ENCODE measurements at places on chromosomes 11 and 22.

- peak; percentile 62 for DNase-seq
Observed at GRCh38 chr11:67366961-67367760, 6.2 kb downstream of the CLCF1 start.

DNA sequence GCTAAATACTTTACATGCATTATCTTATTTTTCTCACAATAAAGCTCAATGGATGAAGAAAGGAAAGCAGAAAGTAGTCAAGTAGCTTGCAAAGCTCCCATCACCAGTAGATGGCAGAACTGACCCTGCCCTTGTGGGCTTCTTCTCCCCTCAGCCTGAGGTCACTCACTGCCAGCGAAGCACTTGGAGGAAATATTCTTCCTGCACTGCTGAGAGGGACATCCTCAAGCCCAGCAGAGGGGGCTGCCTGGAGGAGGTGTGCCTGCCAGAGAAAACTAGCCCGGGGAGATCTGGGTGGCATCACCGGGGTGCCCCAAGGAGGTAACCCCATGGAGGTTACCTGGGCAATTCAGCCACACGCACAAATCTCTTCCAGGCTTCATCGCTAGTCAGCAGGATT, 6.6 kb downstream of the APOL4 start:
- peak; percentile 65 for DNase-seq

DNA sequence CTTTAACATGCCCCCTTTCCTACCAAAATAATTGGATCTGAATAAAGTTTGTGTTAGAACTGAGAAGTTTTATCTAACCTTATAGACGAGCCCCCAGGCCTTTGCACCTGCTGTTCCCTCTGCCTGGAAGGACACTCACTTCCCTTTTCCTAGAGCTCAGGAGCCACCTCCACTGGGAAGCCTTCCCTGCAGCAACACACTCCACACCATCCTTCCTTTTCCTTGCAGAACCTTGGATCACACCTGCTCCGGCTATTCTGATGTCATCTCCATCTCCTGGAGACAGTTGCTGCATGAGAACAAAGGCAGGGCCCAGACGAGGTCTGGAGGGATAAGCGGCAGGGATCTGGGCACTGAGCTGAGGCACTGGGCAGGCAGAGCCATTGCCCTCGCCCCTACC, 22.6 kb upstream of the MYOD1 start:
- no peak for DNase-seq

DNA sequence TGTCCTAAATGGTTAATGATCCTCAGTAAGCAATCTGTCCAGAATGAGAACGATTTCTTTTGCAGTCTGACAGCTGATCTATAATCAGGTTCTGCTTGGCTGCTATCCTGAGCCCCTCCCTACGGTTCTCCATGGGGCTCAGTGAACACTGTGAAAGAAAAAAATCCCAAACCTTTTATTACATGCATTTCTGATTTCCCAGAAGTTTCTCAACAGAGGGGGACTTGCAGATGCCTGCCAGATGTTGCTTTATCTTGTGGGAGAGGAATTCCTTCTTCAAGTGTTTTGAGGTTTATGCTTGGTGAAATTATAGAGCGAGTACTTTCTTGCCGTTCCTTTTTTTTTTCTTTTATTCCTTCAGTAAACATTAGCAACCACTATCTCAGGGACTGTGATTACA, 531.9 kb upstream of the ISX start:
- no peak for DNase-seq

- DNase-seq = no peak
Observed at GRCh38 chr11:20203831-20204230, 43.6 kb upstream of the DBX1 start.

DNA sequence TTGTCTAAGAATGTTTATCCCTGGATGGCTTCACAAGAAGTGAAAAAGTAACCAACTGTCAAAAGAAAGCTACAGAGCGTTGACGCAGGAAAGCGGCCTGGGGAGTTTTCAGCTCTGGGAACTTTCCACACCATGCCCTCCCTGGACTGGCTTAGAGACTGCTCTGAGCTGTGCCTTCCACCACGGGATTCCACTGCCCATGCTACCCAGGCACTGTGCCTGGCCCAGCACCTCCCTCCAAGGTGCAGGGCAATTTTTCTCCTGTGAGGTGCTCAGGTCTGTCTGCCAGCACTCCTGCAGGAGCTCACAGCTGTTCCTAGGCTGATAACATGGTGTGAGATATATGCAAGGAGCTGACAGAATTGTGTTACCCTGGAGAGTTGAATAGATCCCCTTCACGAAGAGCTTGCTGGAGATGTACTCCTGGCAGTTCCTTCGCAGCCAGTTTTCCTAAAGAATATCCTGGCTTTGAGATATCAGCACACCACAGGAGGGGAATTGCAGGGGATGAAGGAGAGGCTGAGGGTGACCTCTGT, 258.3 kb upstream of the B3GAT1 start:
- DNase-seq = no peak

GRCh38 chr22:49971232-49972162, 10.9 kb downstream of the PIM3 start:
- DNase-seq = peak; percentile 24

DNA sequence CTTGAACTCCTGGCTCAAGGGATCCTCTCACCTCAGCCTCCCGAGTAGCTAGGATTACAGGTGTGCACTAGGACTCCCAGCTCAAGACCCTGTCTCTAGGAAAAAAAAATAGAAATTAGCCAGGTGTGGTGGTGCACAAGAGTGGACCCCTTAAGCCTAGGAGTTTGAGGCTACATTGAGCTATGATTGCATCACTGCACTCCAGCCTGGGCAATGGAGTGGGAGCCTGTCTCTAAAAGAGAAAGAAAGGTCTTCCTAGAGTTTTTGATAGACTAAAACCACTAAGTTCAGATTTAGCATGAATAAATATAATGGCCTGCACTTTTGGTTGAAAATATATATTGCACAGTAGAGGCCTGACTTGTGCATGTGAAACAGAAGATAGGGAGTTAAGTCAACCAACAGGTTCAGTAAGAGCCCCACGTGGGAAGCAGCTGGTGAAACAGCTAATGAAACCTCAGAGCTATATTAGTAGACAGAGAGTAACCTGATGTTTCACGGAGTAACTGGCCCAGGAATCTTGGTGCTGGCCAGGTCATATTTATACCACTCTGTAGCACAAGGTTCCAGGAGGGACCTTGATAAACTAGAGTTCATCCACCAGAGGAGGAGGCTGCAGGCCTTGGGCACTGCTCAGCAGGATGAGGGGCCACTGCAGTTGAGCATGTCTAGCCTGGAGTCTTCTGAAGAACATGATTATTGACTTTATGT, 4.6 kb upstream of the MICAL3 start:
- DNase-seq = no peak

DNA sequence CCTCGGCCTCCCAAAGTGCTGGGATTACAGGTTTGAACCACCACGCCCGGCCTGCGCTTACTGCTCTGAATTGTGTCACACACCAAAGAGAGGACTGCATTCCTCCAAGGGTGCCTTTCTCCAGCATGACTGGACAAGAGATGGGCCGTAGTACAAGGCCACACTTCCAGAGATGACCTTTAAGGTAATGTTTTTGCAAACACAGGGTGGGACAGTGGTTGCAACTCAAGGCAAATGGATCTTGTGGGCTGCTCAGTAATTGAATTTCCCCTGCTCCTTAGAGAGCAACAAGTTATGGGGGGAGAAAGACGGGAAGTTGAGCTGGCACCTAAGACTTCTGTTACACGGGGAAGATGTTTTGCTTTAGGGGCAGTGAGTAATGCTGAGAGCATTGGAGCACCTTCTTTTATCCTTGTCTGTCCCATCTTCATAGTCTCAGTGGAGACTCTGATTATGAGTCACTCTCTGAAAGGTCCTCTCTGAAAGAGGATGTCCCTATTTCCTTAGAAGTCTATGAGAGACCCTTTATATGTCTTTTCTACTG, 66.3 kb downstream of the C11orf91 start:
- DNase-seq = no peak

- DNase-seq = no peak
Observed at GRCh38 chr22:22164541-22165272, 79.9 kb upstream of the VPREB1 start.

DNA sequence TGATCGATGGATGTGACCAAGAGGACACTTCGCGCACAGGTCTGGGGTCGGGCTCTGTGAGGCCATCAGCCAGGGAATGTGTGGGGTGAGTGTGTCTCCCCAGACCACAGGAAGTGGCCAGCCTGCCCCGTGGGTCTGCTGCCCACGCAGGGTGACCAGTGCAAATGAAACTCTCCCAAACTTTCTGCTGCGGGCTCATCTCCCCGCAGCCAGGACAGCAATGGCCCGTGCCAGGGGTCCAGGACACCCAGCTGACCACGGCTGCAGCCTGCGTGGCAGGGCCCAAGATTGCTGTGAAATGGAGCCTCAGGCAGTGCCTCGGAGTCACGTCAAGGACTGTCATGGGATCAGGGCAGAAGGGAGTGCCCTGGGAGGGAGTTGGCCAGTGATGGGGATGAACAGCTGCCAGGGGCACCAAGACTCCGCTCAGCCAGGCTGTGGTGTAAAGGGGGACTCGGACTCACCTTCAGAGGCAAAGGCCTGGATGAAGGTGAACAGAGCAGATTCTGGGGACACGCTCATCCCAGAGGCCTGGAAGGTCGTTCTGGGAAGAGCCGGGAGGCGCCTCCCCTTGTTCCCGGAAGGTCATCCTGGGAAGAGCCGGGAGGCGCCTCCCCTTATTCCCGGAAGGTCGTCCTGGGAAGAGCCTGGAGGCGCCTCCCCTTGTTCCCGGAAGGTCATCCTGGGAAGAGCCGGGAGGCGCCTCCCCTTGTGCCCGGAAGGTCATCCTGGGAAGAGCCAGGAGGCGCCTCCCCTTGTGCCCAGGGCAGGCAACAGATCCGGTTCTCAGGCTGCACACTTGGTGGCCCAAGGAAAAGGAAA, 252.6 kb downstream of the BRD1 start:
- no peak for DNase-seq

- DNase-seq = no peak
Observed at GRCh38 chr22:29979777-29980321, 96.9 kb downstream of the MTMR3 start.

GRCh38 chr22:20141186-20142077, 9.4 kb downstream of the CCDC188 start:
- no peak for DNase-seq

DNA sequence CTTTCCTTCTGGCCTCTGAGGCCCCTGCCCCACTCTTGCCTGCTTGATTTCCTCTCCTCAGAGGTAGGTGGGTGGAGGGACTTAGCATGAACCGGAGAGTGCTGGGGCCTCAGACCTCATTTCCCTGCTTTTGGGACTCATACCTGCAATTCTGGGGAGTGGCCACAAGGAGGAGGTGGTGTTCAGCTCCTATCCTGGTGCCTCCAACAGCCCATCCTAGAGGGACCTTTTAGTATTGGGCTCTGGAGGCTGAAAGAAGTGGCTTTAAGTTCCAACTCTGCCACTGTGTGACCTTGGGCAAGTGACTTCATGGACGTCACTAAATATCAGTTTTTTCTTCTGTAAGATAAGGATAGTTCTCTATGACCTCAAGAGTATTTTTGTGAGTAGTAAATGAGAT, 98.6 kb downstream of the KIAA1671 start:
- DNase-seq = no peak

GRCh38 chr22:23220485-23221350, 40.4 kb downstream of the BCR start:
- peak; percentile 74 for DNase-seq

DNA sequence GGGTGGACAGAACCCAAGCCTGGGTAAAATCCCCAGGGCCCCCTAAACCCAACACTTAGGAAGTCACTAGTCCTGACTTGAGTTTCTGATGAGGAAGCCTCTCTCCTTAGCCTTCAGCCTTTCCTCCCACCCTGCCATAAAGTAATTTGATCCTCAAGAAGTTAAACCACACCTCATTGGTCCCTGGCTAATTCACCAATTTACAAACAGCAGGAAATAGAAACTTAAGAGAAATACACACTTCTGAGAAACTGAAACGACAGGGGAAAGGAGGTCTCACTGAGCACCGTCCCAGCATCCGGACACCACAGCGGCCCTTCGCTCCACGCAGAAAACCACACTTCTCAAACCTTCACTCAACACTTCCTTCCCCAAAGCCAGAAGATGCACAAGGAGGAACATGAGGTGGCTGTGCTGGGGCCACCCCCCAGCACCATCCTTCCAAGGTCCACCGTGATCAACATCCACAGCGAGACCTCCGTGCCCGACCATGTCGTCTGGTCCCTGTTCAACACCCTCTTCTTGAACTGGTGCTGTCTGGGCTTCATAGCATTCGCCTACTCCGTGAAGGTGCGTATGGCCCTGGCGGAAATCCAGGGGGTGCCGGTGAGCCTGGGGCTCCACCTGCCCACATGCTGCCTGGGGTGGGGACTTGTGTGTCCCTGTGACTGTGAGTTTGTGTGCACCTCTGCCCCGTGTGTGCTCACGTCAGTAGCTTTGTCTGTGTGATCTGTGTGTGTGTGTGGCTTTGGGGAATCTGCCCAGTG, at the start of gene IFITM1:
TSS of gene IFITM1 (plus strand) at position 254 of the 767 bp plus-strand sequence. CDS start at position 385, 131 bp downstream.
- peak; percentile 68 for DNase-seq

GRCh38 chr11:62103986-62104385, 19.8 kb upstream of the INCENP start:
- no peak for DNase-seq

- DNase-seq = peak; percentile 70
Observed at GRCh38 chr11:32052215-32052614, 38.7 kb upstream of the RCN1 start.

GRCh38 chr22:39429186-39429585, 27.6 kb upstream of the MGAT3 start:
- no peak for DNase-seq

GRCh38 chr22:43838571-43839307, 23.6 kb downstream of the SULT4A1 start:
- no peak for DNase-seq

DNA sequence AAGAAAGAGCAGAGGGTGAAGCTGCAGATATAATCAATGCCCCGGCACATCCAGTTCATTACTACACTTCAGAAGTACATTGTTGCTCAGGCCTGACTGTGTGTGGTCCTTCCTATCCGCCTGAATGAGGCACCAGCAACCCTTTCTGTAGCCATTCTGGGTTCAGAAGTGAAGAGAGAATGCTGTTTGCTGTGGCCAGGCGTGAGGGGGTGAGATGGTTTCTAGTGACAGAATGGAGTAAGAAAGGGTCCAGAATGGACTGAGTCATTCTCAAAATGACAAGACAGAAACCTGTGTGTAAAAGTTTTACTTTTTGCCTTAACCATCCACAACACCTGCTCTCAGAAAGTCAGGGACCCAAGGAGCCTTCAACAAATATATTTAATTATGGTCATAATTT, 334.8 kb downstream of the GUCY1A2 start:
- DNase-seq = no peak

GRCh38 chr11:21588754-21589153, 604.1 kb upstream of the ANO5 start:
- no peak for DNase-seq

DNA sequence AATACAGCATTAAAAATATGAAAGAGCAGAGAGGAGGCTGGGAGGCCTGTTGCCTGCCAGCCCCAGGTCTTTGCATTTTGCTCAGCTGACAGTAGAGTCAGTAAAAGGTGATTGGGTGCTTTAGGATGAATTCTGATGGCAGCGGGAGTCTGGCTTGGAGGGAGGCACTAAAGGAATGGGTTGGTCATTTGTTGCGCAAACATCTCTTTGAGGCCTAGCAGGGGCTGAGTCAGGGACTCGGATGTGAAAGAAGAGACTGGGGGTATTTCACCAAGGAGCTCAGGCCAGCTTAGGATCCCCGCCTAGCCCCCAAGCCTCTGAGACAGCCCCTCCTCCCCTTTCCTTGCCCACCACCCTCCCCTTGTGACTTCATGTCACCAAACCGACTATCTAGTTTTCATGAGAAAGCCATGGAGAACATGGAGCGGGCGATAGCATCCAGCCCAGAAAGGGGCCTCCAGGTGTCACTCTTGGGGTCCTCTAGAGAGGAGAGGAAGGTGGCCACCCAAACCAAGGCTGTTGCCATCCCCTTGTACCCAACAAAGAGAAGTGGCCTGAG, 9.7 kb downstream of the DGKZ start:
- peak; percentile 72 for DNase-seq

Data from fibroblast of lung (primary cell).